ENCODE measurements at places on chromosomes 7 and 10. TPM values are rescaled to one million over a fixed set of nuclear protein-coding genes. Genes with fewer than 3 reads are reported as not detected.

DNA sequence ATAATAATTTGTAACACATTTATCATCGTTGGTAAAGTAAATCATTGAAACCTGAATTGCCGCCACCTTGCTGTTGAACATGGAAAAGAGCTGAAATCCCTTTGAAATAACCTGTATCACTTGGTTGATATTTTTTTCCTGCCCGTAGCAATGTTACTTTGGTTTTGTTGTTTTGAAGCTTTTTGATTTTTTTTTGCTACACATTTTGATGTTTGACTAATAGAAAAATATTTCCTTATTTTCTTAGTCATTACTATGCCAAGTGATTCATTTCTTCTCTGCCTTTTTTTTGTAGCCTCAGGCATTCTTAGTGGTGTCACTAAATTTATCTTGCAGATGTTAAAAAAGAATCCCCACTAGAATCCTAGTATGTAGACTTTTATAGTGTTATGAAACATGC is 235.1 kb upstream of the MEOX2 start:
- H3K27ac ChIP-seq, result no peak overlapping the region
- no peaks in the 10 kb centered on the region for H3K4me1 ChIP-seq
- H3K27me3 ChIP-seq, result no peaks in the 10 kb centered on the region
- no peak for DNase-seq

DNA sequence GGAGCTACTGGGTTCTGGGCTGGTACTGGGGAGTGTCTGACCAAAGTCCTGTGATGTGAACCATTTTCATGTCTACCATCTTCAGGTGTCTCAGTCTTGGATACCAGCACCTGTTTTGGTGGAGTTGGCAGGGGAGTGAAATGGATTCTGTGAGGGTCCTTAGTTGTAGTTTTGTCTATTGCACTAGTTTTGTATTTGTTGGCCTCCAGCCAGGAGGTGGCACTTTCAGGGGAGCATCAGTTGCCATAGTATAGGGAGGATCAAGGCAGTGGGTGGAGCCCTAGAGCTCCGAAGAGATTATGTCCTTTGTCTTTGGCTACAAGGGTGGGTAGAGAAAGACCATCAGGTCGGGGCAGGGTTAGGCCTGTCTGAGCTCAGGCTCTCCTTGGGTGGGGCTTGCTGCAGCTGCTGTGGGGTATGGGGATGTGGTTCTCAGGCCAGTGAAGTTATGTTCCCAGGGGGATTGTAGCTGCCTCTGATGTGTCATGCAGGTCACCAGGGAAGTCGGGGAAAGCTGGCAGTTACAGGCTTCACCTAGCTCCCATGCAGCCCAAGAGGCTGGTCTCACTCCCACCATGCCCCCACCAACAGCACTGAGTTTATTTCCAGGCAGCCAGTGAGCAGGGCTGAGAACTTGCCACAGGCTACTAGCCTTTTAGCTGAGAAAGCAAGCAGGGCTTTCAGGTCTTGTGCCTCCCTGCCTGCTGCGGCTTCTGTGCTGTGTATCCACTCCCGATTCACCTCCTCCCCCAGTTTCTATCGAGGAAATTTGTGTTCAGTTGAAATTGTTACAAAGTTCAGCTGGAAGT is 153.1 kb downstream of the ZNF365 start:
- no peak overlapping the region for H3K4me3 ChIP-seq
- no peak for DNase-seq
- no peaks in the 10 kb centered on the region for H3K27me3 ChIP-seq
- H3K4me1 ChIP-seq, result peaks cover 40% of the 10 kb centered on the region

- no peak for DNase-seq
- no peak overlapping the region for H3K4me3 ChIP-seq
- no peak overlapping the region for H3K27ac ChIP-seq
- H3K36me3 ChIP-seq, result no peaks in the 10 kb centered on the region
- H3K27me3 ChIP-seq, result no peaks in the 10 kb centered on the region
Measured at GRCh38 chr10:95660283-95660682, 3.8 kb upstream of the ALDH18A1 start.

GRCh38 chr10:132306864-132307751 is 642 bp downstream of the STK32C start:
- no peaks in the 10 kb centered on the region for H3K36me3 ChIP-seq
- DNase-seq, result peak; percentile 33
- peaks cover 10% of the 10 kb centered on the region for H3K4me1 ChIP-seq
- H3K27me3 ChIP-seq, result no peaks in the 10 kb centered on the region

DDC gene
- not detected for total RNA-seq
